Stomach (tissue), 19 donors: ENCODE measurements at places on chromosomes 16 and 17. TPM values are rescaled to one million over a fixed set of nuclear protein-coding genes. Genes with fewer than 3 reads are reported as not detected.

The APOH gene
- 1.6 TPM for polyA plus RNA-seq

The OTOA gene
- not detected for polyA plus RNA-seq

The YPEL2 gene
- 10.4 TPM for polyA plus RNA-seq

The KRT36 gene
- not detected for polyA plus RNA-seq

The MNT gene
- 7.3 TPM for polyA plus RNA-seq

The MSRB1 gene
- polyA plus RNA-seq, result 48.9 TPM

The KRT40 gene
- not detected for polyA plus RNA-seq

- H3K4me1 ChIP-seq, result no peaks in the 10 kb centered on the region
- no peak overlapping the region for H3K27ac ChIP-seq
- H3K36me3 ChIP-seq, result peaks cover 85% of the 10 kb centered on the region
These were observed 26.9 kb downstream of the POLR2A start for GRCh38 chr17:7511108-7511507.

DNA sequence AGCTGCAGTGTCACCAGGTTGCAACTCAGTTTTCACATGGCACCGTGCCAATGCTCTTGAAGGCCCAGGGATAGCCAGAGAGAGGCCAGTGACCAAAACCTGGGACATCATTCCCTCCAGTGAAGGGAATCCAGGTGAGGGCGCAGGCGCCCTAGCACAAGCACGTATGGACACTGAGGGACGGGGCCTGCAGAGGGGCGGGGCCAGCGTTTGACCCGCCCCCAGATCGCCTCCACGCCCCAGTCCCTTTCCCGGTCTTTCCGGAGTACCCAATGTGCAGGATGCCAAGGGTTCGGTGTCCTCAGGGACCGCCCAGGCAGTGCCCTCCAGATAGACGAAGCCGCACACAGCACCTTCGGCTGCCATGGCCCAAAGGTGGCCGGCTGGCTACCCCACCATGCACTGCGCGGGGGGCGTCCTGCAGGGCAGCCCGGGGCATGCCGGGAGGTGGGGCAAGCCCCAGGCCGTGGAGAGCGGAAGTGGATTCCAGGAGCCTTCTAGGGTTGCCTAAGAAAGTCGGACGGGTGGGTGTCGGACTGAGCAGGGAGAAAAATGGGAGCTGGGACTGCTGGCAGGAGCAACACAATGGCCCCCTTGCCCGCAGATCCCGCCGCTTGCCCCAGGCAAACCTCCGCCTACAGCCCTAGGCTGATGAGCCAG lies 4.6 kb downstream of the SLC12A4 start:
- peaks cover 70% of the 10 kb centered on the region for H3K4me1 ChIP-seq
- no peak overlapping the region for H3K4me3 ChIP-seq
- peaks cover 44% of the 10 kb centered on the region for H3K36me3 ChIP-seq
- peak overlapping the region; percentile 72 for H3K27ac ChIP-seq
- peak; percentile 34 for DNase-seq

DNA sequence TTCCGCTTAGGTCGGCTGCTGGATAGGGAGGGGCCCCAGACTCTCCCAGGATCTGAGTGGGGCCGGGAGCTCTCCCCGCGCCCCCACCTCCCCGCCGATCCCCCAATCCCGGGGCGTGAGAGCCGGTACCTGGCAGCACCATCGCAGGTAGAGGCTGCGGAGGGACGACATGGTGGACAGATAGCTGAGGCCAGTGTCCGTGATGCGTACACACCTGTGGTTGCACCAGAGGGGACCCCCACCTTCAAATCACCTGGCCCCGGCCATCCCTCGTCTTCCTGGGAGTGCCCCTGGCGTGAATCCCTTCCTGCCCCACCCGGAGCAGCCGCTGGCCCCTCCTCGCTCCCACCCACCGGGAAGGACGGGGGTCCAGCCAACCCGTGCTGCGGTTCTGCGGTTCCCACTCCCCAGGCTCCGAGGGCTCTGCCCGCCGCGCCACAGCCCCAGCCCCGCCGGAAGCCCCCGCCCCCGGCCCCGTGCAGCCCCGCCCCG lies 4.7 kb upstream of the WDR24 start:
- H3K27ac ChIP-seq, result no peak overlapping the region
- peaks cover 13% of the 10 kb centered on the region for H3K27me3 ChIP-seq
- no peak for DNase-seq
- H3K36me3 ChIP-seq, result no peaks in the 10 kb centered on the region
- H3K4me1 ChIP-seq, result peaks cover 35% of the 10 kb centered on the region

- no peak overlapping the region for H3K4me3 ChIP-seq
- H3K27ac ChIP-seq, result peak overlapping the region; percentile 82
- H3K4me1 ChIP-seq, result peaks cover 79% of the 10 kb centered on the region
- peaks cover 17% of the 10 kb centered on the region for H3K36me3 ChIP-seq
- no peak for DNase-seq
- H3K27me3 ChIP-seq, result no peaks in the 10 kb centered on the region
These were observed 30.7 kb downstream of the HIC1 start for GRCh38 chr17:2085648-2085949.

DNA sequence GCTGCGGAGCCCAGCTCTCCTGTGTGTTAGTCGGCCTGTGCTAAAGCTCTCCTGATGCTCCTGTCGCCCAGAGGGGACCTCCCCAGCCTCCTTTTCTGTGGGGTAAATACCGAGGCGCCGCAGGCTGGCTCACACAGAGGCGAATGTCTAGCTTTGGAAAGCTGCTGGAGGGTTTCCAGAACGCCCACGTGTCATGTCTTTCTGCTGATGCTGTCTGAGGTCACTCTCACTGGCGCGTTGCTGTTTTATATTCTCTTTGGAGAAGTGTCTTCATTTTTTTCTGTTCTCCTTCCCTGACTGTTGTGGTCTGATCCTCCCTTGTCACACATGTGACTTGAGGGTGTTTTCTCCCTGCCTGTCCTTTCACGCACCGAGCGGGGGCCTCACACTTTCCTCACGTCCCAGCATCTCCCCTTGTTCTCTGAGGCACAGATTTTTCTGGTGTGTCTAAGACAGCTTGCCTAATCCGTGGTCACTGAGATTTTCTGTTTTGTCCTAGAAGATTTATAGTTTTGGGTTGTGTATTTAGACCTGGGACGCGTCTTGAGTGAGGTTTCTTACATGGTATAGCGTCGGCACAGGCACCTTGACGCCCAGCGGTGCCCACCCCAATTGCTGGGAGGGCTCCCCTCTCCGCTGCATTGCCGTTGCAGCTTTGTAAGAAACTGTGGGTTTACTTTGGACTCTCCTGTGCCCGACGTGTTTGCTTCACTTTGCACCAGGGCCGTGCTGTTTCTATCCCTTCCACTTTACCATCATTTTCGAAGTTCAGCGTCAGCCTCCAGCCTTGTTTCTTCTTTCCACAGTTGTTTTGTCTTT lies 92.1 kb upstream of the ZNF750 start:
- no peaks in the 10 kb centered on the region for H3K27me3 ChIP-seq
- H3K36me3 ChIP-seq, result peaks cover 100% of the 10 kb centered on the region
- H3K4me3 ChIP-seq, result no peak overlapping the region
- H3K4me1 ChIP-seq, result no peaks in the 10 kb centered on the region

DNA sequence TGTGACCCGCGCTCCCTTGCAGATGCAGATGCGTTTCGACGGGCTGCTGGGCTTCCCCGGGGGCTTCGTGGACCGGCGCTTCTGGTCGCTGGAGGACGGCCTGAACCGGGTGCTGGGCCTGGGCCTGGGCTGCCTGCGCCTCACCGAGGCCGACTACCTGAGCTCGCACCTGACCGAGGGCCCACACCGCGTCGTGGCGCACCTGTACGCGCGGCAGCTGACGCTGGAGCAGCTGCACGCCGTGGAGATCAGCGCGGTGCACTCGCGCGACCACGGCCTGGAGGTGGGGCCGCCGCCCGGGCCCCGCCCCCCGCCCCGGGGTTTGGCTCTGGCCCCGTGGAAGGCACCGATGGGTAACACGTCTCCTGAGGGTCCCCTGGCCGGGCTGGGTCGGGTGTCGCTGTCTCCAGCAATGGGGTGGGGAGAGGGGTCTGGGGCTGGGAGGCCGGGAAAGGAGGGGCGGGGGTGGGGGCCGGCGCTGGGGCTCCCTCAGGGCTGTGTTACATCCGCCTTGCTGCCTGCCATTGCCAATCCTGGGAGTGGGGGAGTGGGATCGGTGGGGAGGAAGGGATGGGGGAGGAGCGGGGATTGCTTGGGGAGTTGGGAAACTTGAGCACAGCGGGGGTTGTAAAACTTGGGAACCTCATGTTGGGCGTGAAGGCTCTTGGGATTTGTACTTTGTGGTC lies 737 bp downstream of the NUDT16L1 start:
- H3K27me3 ChIP-seq, result no peaks in the 10 kb centered on the region
- DNase-seq, result peak; percentile 57
- peak overlapping the region; percentile 93 for H3K27ac ChIP-seq
- H3K36me3 ChIP-seq, result peaks cover 39% of the 10 kb centered on the region

- peaks cover 6% of the 10 kb centered on the region for H3K36me3 ChIP-seq
- no peak overlapping the region for H3K4me3 ChIP-seq
- H3K27ac ChIP-seq, result no peak overlapping the region
- no peak for DNase-seq
These were observed 200.4 kb downstream of the LGALS9B start for GRCh38 chr17:20266806-20267458.

DNA sequence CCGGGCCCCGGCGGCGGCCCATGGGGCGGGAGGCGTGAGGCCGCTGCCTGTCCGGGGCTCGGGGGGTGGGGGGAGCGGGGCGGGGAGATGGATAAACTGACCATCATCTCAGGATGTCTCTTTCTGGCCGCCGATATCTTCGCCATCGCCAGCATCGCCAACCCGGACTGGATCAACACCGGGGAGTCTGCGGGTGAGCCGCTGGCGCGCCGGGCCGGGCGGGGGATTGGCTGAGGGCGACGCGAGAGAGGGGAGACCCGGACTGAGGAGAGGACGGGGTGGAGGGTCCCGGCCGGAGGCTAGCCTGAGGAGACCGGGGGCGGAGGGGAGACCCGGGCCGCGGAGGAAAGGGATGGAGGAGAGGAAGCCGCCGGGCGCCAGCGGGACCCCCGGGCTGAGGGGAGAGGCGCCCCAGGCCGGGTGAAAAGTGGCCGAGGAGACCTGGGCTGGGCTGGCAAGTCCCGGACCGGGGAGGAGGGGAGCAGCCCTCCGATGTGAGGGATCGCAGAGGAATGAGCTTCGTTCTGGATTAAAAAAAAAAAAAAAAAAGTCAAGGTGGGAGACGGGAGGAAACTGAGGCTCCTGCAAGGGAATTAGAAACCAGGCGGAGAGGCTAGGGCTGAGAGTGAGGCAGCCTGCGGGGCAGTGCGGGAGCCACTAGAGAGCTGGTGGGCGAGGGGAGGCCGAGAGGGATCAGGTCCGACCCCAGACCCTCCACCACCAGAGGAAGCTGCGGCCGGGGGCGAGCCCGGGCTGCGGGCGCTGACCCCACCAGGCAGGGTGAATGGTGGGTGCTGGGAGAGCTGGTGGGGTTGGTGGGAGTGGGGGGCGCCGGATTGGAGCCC lies 526 bp downstream of the MOSMO start:
- no peaks in the 10 kb centered on the region for H3K27me3 ChIP-seq
- peak overlapping the region; percentile 94 for H3K4me3 ChIP-seq
- peak overlapping the region; percentile 87 for H3K27ac ChIP-seq
- peaks cover 13% of the 10 kb centered on the region for H3K4me1 ChIP-seq

- no peak overlapping the region for H3K4me3 ChIP-seq
- H3K27ac ChIP-seq, result peak overlapping the region; percentile 41
- no peaks in the 10 kb centered on the region for H3K36me3 ChIP-seq
- H3K27me3 ChIP-seq, result no peaks in the 10 kb centered on the region
- no peak for DNase-seq
These were observed 10.6 kb downstream of the KSR1 start for GRCh38 chr17:27466743-27467375.

DNA sequence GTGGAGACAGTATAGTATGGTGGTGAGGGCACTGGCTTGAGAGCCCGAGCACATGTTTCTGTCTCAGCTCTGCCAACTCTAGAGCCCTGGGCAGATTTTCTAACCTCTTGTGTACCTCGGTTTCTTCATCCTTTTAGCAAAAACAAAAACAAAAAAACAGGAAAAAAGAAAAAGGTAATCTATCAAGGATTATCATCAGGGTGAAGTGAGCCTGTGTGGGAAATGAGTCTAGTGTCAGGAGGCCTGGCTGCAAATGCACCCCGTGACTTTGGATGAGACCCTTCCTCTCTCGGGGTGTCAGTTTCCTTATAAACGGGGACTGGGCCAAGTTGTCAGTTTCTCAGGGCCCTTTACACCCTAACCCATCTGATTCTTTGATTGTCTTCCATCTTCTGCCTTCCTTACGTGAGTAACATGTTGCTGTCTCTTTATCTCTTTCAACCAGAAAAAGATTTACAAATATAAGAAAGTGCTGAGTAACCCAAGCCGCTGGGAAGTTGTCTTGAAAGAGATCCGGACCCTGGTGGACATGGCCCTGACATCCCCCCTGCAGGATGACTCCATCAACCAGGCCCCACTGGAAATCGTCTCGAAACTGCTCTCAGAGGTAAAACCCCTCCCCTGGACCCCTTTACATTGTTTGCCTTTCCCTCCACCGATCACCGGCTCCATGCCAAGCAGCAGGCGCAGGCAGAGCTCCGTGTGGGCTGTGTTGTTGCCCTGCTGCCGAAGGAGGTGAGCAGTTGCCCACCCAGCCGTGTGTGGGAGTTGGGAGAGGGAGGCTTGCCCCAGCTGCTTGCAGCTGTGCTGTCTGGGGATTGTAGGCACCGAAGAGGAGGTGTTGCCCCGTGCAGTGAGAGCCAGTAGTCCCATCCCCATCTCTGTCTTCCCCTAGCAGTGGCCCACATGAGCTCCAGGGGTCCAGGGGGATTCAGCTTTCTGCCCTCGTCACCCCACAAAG lies 127.1 kb upstream of the PLCG2 start:
- peaks cover 10% of the 10 kb centered on the region for H3K4me1 ChIP-seq
- H3K36me3 ChIP-seq, result peaks cover 55% of the 10 kb centered on the region

DNA sequence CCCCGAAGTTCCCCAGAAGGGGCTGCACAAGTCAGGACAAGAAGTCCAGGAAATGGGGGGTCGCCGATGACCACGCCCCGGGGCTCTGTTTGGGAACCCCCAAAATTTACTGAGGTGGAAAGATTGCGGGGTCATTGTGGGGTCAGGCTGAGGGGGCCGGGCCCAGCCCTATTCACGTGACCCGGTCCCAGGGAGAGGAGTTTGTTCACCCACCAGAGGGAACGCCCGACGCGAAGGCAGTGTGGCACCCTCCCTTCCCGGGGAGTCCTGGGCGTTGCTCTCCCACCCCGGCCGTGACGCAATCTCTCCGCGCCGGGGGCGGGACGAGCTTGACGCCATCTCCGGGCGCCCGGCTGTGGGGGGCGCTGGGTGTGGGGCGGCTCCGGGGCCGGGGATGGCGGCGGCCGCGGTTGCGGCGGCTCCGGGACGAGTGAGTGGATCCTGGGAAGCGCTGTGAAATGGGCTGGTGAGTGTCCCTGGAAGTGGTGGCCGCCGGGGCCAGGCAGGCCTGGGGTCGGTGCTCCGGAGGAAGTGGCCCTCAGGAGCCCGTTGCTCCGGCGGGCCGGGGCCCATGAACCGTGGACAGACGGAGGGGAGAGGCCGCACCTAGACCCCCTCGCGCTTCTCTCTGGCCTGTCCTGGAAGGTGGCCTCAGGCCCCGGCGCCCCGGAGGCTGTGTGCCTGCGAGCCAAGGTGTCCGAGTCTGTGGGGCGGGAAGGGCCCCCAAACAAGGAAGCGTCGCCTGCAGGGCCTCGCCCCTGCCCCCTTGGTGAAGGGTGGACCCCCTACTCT lies at the start of gene ATXN1L:
TSS of gene ATXN1L (plus strand) at position 338 of the 792 bp plus-strand sequence. CDS start 3,765 bp downstream, outside the sequence.
- peak within 1 kb of the TSS; percentile 90 for H3K27ac ChIP-seq
- H3K4me3 ChIP-seq, result peak within 1 kb of the TSS; percentile 100
- peak; percentile 97 for DNase-seq
- no peaks in the 10 kb centered on the region for H3K27me3 ChIP-seq
- peaks cover 26% of the 10 kb centered on the region for H3K36me3 ChIP-seq
- peaks cover 23% of the 10 kb centered on the region for H3K4me1 ChIP-seq
